ENCODE measurements at places on chromosomes 6 and 20.

DNA sequence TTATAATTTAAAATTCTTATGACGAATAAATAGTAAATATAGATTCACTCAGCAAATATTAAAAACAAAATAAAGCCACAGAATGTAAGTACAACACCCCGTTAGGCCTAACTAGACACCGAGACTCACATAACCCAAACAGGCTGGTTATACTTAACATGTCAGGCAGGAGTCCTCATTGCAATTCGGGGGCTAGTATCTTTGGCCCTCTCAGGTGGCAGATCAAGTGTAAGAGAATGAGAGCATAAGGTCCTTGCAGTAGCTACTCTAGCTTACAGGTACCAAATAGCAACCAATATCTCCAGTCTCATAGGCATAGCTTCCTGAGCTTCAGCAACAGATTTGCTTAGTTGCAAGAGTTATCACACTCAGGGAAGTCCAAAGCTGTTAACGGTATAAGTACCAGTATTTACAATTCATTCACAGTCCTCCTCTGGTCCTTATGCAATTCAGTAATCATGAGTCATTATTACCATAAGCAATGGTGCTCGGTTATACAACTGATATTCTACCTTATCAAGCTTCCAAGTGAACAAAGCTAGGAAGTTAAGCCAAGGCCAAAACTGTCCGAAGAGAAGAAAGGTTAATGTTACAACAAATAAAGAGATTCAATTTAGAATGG is 20.1 kb downstream of the REV3L start:
- peak; percentile 78 for DNase-seq

DNA sequence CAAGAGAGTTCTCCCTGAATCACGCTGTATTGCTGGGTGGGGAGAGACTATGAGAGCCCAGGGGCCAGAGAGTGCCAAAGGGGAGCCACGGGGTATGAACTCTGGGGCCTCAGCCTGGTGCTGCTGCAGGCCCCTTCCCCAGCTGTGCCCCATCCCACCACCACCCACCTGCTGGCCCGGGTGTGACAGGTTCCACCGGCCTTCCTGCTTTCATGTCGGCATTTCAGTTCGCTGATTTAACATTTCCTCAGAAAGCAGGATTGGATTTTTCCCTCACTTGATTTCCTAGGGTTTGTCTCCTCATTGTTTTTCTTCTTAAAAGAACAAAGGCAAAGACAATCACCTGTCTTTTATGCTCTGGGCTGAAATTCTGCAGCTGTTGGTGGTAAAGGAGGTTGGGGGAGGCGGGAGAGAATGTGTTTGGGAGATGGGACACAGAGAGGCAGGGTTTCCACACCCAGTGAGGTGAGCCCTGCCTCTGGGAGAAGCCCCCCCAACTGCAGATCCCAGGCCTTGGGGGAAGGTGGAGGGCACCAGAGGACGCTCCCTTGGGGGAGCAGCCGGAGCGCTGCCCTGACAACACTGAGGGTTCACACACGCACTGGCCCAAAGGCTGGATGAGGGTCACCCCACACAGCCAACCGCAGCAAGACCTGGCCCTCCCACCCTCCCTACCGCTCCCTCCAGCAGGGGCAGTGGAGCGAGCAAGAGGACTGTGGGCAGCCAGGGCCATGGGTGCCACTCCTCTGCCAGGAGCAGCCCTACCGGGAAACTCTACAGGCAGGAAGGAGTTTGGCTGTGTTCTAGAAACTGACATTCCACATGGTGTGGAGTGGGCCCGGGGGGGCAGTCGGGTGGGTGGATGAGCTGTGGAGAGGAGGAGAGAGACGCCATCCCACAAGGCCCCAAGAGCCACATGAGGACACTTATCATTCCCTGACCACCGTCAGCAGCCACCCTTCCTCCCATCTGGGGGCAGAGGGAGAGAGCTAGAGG is 10.5 kb upstream of the MLN start:
- no peak for DNase-seq

- no peak for DNase-seq
Observed at GRCh38 chr20:51399006-51399890, 143.3 kb downstream of the NFATC2 start.

DNA sequence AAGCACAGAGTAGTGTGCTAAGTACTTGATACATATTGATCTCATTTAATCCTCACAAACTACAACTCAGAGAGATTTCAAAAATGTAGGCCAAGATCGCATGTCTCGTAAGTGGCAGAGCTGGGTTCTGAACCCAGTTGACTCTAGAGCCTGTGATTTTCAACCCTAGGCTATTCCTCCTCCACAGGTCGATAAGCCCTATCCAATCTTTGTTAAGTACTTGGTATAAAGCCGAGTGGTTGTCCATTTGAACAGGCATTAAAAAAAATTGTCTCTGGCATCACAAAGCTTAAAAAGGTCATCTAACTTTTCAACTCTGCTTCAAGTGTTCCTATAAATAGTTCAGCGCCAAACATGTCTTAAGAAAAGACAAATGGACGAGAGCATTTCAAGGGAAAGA is 37.4 kb downstream of the LYRM4 start:
- DNase-seq: no peak

- no peak for DNase-seq
Observed at GRCh38 chr20:51802170-51802751, at the start of gene SALL4. Gene SALL4, minus strand, starts transcription at chr20:51802521. Its CDS starts 113 bp downstream, at chr20:51802408.

DNA sequence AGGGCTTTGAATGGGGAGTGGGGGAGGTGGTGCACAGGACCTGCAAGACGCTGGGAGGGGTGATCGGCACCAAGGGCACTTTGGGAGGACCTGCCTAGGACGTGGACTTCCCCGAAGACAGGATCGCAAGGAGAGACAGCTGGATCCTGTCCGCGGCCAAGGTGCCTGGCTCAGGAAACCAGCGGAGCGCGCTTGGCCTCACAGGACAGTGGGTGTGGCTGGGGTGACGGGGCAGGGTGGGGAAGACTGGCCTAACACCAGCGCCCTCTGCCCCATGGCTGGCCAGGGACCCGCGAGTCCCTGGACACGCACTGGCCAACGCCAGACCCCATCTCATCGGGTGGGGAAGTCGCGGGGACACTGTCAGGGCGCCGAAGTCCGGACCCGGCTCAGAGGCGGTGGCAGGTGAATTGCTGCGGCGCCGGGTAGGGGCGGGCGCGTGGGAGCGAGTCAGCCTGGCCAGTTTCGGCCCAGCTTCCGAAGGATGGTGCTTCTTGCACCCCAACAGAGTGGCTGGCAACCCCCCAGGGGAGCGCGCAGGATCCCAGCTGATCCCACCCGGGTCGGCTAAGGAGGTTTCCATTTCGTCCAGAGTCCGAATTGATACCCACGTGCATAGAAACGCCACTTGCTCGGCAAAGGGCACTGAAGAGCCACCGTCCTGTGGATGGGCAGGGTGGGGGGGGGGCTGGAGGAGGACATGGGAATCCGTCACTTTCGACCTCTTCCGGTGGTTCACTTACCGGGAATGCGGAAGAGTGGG is 785 bp upstream of the THBD start:
- DNase-seq: no peak

DNA sequence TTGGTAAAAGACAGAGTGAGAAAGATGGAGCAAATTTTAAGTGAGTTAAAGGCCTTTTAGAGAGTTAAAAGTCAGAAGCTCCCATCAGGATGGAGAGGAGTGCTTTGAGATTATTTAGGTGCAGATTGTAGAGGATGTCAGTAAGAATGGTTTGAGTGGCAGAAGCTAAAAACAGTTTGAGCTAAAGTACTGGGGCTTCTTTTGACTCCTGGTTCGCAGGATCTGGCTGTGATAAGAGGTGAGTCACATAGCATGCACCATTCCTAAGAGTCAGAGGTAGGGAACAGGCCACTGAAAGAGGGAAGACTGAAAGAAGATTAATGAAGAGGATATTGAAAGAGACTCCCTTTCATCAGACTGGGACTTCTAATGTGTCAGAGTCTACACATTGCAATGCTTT is 1047.9 kb upstream of the MAP3K7 start:
- DNase-seq: no peak

DNA sequence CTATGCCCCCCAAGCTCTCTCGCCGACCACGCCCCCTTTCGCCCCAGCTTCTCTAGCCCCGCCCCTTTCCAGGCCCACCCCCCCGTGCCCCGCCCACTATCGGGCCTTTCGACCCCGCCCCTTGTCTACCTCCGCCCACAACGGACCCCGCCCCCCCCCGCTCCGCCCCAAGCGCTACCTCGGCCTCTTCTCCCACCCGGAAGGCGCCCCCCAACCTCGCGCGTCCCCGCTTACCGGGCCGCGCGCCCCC is 200 bp downstream of the ZBTB22 start:
- DNase-seq: no peak

DNA sequence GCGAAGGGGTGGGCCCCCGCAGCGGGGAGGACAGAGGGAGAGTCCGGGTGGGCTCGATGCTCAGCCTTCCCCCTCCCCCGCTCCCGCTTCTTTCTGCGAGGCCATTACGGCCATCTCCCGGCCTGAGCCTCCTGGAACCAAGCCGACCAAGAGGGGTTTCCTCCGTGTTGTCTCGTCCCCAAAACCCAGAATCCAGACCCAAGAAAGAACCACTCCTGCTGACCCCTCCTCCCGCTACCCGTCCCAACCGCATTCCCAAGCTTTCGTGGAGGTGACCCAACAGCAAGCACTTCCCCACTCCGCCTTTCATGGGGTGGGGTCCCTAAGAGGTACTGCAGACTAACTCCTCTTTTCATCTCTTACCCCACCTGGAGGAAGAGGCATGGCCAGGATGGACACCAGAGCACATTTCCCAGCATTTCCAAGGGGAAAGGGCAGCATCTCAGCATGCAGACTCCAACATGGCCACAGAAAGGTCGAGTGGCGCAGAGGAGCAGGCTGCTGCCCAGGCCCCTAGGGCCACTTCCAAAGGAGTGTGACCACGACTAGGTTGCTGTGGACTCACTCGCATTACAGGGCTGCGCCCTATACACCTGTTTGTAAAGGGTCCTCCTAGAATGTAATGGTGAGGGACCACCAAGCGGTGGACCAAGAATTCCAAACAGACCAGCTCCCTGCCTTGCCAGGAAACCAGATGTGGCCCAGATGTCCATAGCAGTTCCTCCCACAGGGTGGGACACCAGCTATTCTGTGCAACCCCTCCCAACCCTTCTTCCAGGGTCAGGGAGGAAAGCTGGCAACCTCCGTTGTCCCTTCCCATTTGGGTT is 53.4 kb downstream of the MRPL14 start:
- no peak for DNase-seq

DNA sequence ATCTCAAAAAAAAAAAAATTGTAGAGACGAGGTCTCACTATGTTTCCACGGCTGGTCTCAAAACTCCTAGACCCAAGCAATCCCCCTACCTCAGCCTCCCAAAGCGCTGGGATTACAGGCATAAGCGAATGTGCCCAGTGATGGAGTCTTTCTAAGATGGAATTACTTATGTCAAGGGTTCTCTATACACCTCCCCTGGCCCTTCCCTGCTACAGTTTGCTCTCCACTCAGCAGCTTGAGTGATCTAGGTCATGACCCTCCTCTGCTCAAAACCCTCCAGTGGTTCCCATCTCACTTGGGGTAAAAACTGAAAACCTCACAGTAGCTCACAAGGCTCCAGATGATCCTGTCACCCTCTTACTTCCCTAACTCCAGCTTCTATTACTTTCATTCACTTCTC is 1.8 kb upstream of the DNPH1 start:
- no peak for DNase-seq

- no peak for DNase-seq
Observed at GRCh38 chr6:23656255-23657194, 469.5 kb upstream of the NRSN1 start.

DNA sequence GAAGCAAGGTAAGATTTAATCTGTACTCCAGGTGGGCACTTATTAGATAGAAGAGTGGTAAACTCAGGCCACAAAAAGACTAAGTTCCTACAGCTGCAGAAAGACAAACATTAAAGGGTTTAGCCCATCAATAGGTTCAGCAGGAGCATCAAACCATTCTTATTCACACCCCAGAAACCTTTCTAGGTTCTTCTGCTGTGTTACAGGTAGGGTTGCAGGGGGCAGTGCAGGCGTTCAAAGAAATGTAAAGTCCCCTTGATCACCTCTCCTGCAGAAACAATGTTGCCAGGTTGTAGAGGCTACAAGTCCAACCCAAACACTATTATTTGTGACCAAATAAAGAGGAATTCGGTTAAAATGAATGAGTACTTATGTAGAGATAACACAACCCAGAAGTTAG is 31.8 kb downstream of the PHACTR1 start:
- no peak for DNase-seq

DNA sequence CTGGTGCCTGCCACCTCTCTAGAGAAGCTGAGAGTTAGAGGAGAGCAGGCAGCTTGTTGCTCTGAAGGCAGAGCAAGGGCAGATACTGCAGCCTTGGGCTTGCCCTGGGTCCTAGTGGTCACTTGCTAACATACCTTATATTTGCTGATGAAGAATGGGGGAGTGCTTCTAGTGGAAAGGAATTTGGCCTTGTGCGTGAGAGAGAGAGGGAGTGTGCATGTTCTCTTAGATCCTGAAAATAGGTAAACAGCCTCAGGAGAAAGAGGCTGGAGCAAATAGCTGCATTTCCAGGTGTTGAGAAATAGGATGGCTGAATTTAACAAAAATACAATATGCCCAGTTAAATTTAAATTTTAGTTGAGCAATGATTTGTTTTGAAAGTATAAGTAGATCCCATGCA is 724.5 kb upstream of the FLRT3 start:
- no peak for DNase-seq

DNA sequence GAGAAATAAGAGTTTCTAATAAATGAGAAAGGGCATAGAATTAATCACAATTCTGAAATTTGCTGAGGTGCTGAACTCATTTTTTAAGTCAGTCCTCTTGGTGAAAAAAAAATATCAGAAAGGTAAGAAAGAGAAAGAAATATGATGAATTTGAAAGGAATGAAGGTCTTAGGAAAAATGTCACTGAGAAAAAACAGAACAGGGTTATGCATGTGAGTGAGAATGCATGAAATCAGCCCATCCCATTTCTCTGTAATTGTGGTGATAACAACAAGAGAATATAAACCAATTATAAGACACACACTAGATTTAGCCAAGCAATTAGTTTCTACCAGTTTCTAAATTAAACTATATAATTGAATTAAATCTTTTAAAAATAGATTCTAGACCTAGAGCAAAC is 138.9 kb downstream of the TBX18 start:
- DNase-seq: no peak

GRCh38 chr6:14655201-14656061 is 537.9 kb downstream of the CD83 start:
- DNase-seq: no peak

DNA sequence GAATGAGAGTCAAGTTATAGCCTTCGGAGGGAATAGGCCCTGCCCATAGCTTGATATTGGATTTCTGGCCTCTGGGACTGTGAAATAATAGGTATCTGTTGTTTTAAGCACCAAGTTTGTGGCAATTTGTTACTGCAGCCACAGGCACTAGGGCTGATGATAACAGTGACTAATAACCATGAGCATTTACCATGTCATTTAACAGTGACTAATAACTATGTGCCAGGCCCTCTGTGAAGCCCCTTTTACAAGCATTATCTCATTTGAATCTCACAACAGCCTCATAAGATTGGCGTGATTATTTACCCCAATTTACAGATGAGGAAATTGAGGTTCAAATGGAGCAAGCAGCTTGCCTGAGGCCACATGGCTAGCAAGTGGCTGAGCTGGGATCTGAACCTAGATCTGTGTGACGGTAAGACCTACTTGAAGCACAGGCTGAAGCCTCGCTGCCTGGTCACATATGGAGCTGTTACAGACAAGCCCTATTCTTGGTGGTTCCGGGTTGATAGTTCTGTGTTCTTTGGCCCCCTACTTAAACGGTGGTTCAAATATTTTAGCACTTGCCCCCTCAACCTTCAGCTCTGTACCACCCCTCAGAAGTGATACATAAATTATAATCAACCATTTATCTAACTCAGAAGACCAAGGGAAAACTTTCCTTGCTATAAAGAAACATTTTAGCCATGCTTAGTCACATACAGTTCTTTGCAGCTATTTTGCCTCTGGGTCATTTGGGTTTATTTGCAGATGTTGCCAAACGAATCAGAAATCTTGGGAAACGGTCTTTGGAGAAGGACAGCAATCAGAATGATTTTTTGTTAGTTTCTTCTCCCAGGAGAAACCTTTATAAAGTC is 98.3 kb downstream of the ELOVL5 start:
- DNase-seq: peak; percentile 15

All from HCEC 1CT (cell line).